ENCODE measurements at places on chromosomes 16 and 17. TPM values are rescaled to one million over a fixed set of nuclear protein-coding genes. Genes with fewer than 3 reads are reported as not detected.

Gene PRCD
- not detected for total RNA-seq

Gene KCTD19
- 0.46 TPM for total RNA-seq

Gene C16orf92
- not detected for total RNA-seq

Gene ADORA2B
- total RNA-seq: 13.9 TPM

Gene AIPL1
- total RNA-seq: not detected

Gene NRN1L
- not detected for total RNA-seq

Gene CD300LB
- total RNA-seq: not detected

Gene CCDC78
- total RNA-seq: 5.9 TPM

Gene SLC16A13
- total RNA-seq: 9.2 TPM

Gene CTRB2
- not detected for total RNA-seq

Gene C1QTNF8
- total RNA-seq: not detected

Gene FBXW10
- 0.96 TPM for total RNA-seq

Gene KRTAP2-3
- not detected for total RNA-seq

Gene FN3K
- 6.4 TPM for total RNA-seq

Gene CACNG5
- not detected for total RNA-seq

Gene GAN
- total RNA-seq: 2.8 TPM

Gene PPY
- not detected for total RNA-seq

Gene CD300H
- total RNA-seq: 0.45 TPM

Gene ANKS4B
- total RNA-seq: 0.08 TPM

Gene TLK2
- total RNA-seq: 31.5 TPM

Gene MT3
- total RNA-seq: not detected

Gene MT4
- total RNA-seq: not detected

Gene TMEM94
- total RNA-seq: 42.4 TPM

Gene SLFN11
- total RNA-seq: 6.1 TPM

Gene SAMD14
- total RNA-seq: 0.22 TPM

Gene SLC13A2
- 0.21 TPM for total RNA-seq

Gene CHST4
- not detected for total RNA-seq

Gene CCL14
- total RNA-seq: not detected

Gene NPIPA5
- 5.5 TPM for total RNA-seq

Gene SPAG5
- total RNA-seq: 77.5 TPM

Gene ZPBP2
- total RNA-seq: not detected

Gene NGFR
- 0.96 TPM for total RNA-seq

Gene OR4D1
- total RNA-seq: 0.03 TPM

Gene NPIPB13
- 2.9 TPM for total RNA-seq

Gene CDK12
- total RNA-seq: 34.5 TPM

Gene SRCIN1
- 3.1 TPM for total RNA-seq

Gene RNF112
- 0.45 TPM for total RNA-seq

Gene TP53TG3C
- 0.11 TPM for total RNA-seq

Gene TBX4
- total RNA-seq: 0.09 TPM

Gene PNMT
- not detected for total RNA-seq

Gene TBX21
- 0.07 TPM for total RNA-seq

Gene MYH3
- 0.91 TPM for total RNA-seq

Gene ARL17A
- 3.5 TPM for total RNA-seq

Gene SDR42E2
- total RNA-seq: not detected

Gene KRT9
- total RNA-seq: not detected

Gene GLOD4
- total RNA-seq: 97.1 TPM

Gene HS3ST3B1
- total RNA-seq: 0.28 TPM

Gene PRDM7
- total RNA-seq: not detected

Gene MAP2K6
- 11.2 TPM for total RNA-seq

Gene OTOP2
- 0.06 TPM for total RNA-seq

Gene GRB7
- 4.1 TPM for total RNA-seq

Gene PHKG2
- 25.8 TPM for total RNA-seq

Gene ANKRD13B
- 26.5 TPM for total RNA-seq

Gene TCAP
- 0.64 TPM for total RNA-seq

Gene CRYBA1
- total RNA-seq: not detected
